ENCODE measurements at places on chromosomes 1 and 21.
A peak's percentile ranks its signal among the peaks of the same experiment; 100 is the strongest.

DNA sequence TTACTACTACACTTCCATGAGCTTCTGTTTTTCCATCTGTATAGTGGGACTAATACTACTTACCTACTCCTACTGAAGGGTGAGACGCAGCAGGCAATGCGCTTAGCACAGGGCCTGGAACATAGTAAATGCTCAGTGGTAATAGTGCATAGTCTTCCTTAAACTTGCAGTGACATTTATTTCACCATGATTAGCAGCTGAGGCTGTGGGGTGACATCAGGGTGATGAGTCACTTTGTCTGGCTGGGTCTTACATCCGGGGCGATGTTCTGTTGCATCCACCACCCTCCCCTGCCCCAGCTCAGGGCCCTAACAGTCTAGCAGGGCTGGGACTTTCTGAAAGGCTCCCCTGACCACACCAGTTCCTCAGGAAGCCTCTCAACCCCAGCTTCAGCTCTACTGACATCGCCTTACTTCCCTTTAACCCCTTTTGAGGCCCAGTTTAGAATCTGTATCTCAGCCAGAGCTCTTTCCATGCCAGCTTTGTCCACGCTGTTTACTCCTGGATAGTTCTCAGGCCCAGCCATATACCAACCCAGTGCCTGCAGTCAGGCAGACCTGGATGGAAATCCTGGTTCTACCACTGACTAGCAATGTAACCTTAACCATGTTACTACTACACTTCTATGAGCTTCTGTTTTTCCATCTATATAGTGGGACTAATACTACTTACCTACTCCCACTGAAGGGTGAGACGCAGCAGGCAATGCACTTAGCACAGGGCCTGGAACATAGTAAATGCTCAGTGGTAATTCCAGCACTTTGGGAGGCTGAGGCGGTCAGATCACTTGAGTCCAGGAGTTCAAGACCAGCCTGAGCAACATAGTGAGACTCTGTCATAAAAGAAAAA, 66.3 kb downstream of the CD58 start:
- DNase-seq: peak; percentile 63

- DNase-seq: no peak
These were observed 22.7 kb downstream of the SDC3 start for GRCh38 chr1:30885570-30886522.

DNA sequence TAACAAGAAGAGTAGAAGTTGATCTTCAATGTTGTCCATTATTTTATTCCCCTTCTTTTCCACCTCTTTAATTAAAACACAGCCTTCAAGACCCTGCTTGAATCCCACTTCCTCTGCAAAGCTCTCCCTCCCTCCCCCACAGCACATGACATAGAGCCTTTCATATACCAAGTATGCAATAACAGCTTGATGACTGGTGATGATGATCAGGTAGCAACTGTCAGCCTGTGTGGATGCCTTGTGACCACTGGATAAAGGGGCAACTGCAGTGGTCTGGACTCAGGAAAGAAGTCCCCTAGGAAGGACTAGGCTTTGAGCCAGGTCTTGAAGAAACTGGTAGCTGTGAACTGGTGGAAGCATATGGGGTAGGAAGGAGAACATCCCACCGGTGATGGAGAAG, 53.8 kb upstream of the PRDX6 start:
- DNase-seq: no peak

- no peak for DNase-seq
These were observed 17.6 kb downstream of the PBX1 start for GRCh38 chr1:164576291-164577271.

- no peak for DNase-seq
These were observed 26.5 kb downstream of the LRRC38 start for GRCh38 chr1:13487143-13487868.

DNA sequence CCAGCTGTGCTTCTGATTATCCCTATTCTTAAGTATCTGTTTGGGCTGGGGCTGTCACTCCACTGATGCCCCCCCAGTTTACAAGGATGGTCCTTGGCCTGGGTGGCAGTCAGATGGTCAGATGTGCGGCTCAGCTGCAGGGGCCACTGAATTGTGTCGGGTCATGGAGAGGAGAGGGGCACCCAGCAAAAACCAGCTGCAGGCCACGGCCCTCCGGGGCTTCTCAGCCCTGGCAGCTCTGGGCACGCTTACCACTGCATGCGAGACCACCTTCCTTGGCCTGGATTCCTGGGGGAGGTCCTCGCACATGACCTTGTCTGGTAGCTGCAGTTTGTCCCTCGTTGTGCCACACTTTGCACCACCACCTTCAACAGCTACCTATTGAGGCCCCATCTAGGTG, 164.9 kb upstream of the TMEM51 start:
- DNase-seq: no peak

DNA sequence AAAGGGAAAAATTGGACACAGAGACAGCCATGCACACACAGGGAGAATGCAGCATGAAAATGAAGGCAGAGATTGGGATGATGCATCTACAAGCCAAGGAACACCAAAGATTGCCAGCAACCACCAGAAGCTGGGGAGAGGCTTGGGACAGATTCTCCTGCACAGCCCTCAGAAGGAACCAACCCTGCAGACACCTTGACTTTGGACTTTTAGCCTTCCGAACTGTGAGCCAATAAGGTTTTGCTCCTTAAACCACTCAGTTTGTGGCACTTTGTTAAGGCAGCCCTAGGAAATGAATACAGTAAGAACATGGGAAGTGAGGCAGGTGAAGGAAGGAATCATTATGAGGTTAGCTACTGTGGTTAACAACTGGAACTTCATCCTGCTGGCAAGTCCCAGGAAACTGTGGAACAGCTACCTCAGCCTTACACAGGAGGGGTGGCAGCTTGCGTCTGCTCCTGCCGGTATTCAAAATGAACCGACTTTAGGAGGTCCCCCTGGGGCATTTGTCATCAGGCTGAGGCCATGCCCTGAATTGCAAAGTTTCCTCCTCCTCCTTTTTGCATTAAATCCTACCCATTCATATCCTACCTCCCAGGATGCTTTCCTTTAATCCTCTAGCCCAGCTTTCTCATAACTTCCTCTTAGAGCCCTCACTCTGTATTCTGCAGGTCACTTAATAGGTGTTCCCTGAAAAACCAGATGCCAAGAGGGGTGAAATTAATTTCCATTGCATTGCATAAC, 15.4 kb downstream of the CD247 start:
- no peak for DNase-seq

DNA sequence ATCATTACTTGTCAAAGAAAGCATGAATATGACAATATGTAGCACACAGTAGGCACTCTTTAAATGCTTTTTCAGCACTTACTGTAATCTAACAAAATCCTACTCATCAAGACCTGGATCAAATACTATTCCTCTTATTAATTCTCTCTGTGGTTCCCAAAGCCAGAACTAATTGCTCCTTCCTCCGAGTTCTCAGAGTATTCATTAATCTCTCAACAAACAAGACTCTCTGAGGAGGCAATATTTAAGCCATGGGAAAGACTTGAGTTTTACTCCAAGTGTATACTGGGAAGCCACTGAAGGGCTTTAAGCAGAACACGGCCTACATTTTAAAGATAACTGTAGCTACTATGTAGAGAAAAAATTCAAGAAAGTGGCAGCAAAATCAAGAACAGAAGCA, 79.7 kb downstream of the ENAH start:
- DNase-seq: no peak

- no peak for DNase-seq
These were observed 598.4 kb downstream of the ADGRL2 start for GRCh38 chr1:82399093-82399492.
